ENCODE measurements at places on chromosomes 1 and 21.

DNA sequence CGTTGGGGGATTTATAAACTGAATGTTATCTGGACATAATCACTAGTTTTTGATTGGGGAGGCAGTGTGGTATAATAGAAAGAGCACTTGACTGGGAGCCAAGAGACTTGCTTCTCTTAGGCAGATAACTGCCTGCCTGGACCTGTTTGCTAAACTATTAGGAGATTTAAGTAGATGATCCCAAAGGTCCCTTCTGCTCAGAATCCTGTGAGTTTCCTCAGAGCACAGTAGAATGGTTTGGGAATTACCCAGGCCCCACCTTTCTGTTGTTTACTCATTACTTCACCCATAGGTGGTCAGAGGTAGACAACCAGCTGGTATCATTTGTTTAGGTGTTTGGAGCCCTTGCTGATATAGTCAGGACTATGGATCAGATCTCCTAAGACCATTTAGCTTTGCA lies 10.3 kb upstream of the PODN start:
- DNase-seq, result no peak

GRCh38 chr1:9906466-9906865 lies 3.6 kb downstream of the CTNNBIP1 start:
- DNase-seq, result no peak

- DNase-seq, result no peak
Observed at GRCh38 chr21:38273745-38274542, 17.2 kb downstream of the KCNJ15 start.

GRCh38 chr1:203089651-203090045 lies 3.8 kb upstream of the MYOG start:
- DNase-seq, result no peak

DNA sequence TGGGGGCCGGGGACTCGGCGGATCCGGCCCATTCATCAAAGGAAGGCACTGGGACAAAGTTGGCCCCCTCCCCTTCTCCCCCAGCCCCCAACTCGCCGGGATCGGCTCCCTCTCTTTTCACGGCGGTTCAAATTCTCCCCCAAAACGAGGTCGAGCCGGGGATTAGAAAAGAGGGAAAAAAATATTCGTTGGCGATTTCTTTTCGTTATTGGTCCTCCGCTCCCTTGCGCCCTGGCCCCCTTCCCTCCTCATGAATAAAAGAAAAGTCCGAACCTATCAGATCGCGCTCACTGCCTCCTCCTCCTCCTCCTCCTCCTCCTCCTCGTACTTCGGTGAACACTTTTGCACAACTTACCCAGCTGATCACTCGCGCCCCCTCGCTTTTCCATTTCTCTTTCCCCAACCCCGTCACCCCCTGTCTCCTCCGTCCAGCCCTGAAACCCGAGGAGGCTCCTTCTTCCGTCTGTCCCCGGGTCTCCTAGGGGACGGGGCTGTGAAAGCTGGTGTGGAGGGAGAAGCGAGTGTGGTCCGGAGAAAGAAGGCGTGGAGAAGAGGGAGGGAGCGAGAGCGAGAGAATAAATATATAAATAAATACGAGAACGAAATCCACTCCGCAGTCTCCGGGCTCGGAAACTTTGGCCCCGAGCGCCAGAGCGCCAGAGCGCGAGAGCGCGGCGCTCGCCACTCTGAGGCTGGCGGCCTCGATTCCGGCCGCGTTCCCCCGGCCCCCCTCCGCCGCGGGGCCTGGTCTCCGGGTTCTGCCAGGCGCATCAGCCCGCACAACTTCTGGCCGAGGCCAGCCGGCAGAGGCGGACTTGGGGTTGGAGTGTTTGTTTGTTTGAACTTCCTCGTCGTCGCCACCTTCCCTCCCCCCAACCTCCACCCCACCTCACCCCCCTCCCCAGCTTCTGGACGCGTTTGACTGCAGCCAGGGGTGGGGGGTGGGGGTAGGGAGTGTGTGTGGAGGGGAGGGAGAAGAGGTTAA lies at the start of gene PAX7:
Gene PAX7 (plus strand): TSS at position 336 of the 985 bp plus-strand sequence. CDS start 758 bp downstream, outside the sequence.
- DNase-seq, result no peak

- no peak for DNase-seq
Observed at GRCh38 chr1:55893155-55893554, 678.0 kb upstream of the USP24 start.

- no peak for DNase-seq
Observed at GRCh38 chr1:86748622-86749373, 44.4 kb downstream of the SH3GLB1 start.

GRCh38 chr1:10682449-10683309 lies 113.8 kb downstream of the CASZ1 start:
- DNase-seq, result no peak

DNA sequence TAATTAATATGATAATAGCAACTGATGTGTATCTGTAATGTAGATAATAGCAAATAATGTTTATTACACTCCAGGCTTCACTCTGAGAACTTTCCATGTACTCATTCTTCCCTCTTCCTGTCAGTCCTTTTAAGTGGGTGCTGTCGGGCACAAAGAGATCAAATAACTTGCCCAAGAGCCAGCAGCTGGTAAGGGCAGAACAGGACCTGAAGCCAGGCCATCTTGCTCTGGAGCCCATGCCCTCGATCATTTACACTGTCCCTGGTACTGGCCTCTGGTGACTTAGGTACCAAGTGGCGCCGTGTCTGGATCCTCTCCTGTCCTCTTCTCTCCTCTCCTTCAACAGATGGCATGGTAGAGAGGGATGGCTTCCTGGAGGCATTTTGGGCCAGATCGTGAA lies 97.2 kb downstream of the VPS13D start:
- no peak for DNase-seq

GRCh38 chr1:111924786-111925185 lies 64.7 kb downstream of the KCND3 start:
- no peak for DNase-seq

DNA sequence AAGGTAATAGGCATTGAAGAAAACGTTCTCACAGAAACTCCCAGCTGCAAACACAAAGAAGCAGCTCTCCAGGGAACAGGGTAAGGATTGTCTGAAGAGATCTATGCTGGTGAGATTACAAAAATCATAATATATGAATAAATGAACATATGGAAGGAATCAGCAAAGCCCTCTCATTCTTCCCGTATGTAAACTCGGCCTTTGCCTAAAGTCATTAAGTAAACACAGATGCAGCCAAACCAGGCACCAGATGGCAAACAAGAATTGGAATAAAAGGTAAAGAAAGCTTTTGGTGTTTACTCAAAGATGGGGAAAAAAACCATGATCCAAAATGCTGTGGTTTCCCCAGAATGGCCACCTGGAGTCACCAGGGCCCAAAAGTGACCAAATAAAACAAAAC lies 76.6 kb upstream of the HOOK1 start:
- DNase-seq, result no peak

GRCh38 chr21:21057349-21058062 lies 59.3 kb downstream of the NCAM2 start:
- no peak for DNase-seq

GRCh38 chr1:30478799-30479563 lies 244.4 kb downstream of the MATN1 start:
- no peak for DNase-seq

DNA sequence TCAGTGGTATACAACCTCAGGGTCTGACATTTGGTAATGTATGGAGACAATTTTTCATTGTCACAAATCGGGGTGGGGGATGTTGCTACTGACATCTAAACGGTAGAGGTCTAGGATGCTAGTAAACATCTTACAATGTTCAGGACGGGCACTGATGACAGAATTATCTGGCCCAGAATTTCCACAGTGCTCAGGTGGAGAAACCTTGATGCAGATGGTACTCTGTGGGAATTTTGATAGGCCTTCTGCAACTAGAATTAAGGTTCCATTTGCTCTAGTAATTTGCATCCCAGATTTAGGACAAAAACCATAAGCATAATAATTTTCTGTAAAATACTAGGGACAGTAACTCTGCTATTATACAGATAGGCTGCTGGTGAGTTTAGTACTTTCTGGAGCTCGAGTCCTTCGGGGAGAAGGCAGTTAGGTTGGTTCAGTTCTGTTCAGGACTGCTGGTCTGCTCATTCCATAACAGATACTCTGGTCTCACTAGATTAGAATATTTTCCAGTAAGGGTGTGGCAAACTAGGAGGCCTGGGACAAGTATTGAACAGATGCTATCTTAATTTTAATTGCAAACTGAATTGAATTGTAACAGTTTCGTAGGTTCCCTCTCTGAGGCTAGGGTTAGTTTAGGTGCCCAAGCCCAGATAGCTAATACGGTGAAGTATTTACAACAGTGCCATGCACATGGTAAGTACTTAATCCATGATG lies 11.4 kb downstream of the METTL13 start:
- DNase-seq, result no peak

DNA sequence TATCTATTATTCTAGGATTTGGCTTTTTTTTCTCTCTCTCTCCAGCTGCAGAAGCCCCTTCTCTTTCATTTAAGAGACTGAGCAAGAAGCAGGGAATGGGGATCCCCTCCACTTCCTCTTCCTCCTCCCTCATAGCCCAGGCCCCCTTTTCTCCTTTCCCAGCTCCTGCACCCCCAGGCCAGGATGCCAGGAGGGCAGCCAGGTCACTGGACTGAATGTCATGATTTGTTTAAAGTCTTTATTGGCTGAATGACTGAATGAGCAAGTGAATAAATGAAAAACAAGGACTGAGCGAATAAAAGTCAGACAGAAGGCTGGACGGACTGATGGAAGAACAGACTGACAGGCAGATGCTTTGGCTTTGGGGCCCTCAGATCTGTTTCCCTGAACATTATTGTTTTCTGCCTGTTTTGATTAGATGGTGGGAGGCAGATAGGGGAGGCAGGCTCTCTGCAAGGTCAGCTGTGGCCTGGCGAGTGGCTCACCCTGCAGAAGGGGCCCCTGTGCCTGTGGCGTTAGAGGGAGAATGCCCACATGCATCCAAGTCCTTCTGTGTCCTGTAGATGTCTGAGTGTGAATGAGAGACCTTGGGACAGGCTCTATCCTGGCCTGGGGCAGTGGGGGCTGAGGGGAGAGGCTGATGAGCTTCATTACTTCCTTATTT lies 20.3 kb upstream of the ADGRB2 start:
- DNase-seq, result no peak

GRCh38 chr1:87733386-87733785 lies 404.7 kb downstream of the LMO4 start:
- DNase-seq, result no peak

GRCh38 chr1:201556841-201557571 lies 18.1 kb downstream of the NAV1 start:
- no peak for DNase-seq

GRCh38 chr1:15362737-15363128 lies 47.0 kb upstream of the EFHD2 start:
- no peak for DNase-seq

DNA sequence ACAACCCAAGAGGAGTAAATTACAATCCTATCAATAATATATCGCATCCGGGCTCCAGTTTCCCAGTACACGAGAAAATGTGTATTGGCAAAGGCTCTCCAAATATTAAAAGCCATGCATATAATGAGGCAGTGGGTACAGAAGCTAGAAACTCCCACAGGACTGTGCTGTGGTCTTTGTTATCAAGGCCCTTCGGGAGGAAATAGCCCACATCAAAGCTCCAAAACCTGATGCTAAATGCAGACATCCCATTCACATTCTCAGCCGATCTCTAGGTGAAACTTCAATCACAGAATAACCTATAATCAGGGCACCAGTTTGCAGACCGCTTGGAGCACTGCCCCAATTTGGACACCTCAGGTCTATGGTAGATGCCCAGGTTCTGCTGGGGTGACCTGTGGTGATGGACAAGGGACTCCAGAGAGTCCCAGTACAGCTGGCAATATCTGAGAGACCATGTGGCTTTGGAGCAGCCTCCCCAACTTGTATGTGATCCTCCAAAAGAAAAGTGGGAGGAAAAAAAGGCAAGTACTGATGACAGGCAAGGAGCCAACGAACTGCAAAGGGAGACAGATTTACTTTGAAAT lies 148.8 kb upstream of the CAMK1G start:
- DNase-seq, result no peak

- no peak for DNase-seq
Observed at GRCh38 chr1:224524679-224525078, 90.1 kb upstream of the WDR26 start.

DNA sequence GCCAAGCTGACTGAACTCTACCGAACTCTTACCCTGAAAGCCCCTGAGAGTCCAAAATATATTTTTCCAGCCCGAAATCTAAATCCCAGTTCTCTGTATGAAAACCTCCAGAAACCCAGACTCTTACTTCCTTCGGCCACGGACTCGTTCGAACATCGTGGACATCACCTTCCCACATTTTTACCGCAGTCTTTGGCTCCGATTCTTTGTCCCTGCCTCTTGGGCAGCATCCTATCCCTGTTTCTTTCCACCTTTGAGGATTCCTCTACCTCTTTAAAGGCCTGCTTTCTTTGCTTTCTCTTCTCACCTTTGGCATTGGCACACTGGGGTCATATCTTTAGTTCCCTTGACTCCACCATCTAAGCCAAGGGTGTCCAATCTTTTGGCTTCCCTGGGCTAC lies 932 bp upstream of the USP24 start:
- no peak for DNase-seq

- DNase-seq, result no peak
Observed at GRCh38 chr1:228081578-228082213, 812 bp upstream of the ARF1 start.

DNA sequence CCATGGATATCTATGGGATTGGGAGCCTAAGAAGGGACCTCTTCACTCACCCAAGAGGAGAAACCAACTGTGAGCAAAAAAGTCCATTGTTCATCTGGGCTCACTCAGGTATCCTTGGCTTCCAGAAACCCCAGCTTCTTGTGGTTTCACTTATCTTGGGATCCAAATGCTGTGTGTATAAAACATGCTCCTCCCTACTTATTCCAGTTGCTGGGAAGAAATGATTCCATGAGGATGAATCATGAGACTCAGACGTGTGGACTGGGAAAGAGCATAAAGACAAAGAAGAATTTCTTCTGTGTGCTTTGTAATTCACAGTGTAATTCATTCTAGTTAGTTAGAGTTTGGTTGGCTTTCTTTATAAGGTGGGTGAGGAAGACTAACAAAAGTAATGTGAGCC lies 283.7 kb downstream of the ZNF648 start:
- DNase-seq, result no peak

GRCh38 chr1:171345536-171345935 lies 31.6 kb downstream of the FMO4 start:
- DNase-seq, result no peak

DNA sequence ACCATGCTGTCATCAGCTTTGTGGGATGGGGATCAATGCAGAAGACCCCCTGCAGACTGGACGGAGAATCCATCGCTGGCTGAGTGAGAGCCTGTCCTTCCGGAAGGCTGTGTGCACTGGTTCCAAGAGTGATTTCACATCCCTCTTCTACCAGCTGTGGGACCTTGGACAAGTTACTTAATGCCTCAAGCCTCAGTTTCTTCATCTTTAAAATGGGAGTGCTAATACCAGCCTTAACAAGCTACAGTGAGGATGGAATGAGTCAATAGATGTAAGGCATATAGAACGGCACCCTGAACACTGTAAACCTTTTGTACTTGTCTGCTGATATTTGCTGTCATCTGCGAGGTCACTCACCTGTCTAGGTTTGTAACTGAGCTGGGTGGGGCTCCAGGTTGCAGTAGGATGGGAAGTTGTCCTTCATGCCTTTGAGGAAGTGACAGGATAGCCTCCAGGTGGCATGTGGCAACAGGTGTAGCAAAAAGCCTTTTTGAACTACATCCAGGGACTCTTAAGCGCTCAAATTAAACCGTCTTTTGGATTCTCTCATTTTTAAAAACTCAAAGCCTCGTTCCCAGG lies 27.5 kb downstream of the TMEM51 start:
- no peak for DNase-seq

All from GF-D8 (cell line).